ENCODE measurements at places on chromosomes 13 and 19.

DNA sequence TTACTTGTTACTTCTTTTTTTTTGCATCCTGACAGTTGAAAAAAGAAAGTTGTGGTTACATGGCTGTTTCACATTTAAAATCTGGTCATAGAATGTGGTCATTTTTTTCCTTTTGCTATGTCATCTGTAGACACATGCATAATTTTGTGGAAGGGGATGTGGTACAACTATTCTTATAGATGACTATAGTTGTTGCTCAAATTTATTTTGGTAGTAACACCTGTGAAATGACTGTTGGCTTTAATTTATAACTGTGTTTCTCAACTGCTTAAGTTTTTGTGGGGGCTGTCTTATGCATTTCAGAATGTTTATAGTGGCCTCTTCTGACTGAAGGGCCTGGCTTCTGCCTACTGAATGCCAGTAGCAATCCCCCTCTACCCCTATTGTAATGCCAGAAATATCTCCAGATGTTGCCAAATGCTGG is 130.5 kb downstream of the PAN3 start:
- H3K4me3 ChIP-seq: no peak overlapping the region
- no peaks in the 10 kb centered on the region for H3K4me1 ChIP-seq
- H3K36me3 ChIP-seq: peaks cover 56% of the 10 kb centered on the region
- no peak overlapping the region for H3K27ac ChIP-seq

- no peaks in the 10 kb centered on the region for H3K4me1 ChIP-seq
- no peaks in the 10 kb centered on the region for H3K27me3 ChIP-seq
- no peaks in the 10 kb centered on the region for H3K36me3 ChIP-seq
- no peak overlapping the region for H3K4me3 ChIP-seq
- peak; percentile 61 for DNase-seq
Measured at GRCh38 chr19:2507109-2507508, 31.2 kb downstream of the GADD45B start.

DNA sequence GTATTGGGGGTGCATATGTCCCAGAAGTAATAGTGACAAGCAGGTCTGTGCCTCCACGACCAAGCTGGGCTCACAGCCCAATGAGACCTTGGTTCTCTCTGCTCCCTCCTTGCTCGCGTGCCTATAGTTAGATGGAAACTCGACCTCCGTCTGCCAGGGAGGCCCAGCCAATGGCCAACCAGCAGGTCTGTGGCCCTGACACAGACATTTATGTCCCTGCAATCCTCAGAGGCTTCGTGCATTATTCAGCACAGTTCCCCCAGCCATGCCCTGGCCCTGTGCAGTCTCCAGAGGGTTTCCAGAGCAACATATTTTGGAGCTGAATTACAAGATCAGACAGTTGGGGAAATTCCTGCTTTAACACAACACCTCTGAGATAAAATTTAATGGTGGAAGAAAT is 105.1 kb downstream of the UQCRFS1 start:
- H3K4me3 ChIP-seq: no peak overlapping the region
- H3K27ac ChIP-seq: no peak overlapping the region
- no peaks in the 10 kb centered on the region for H3K4me1 ChIP-seq
- DNase-seq: no peak
- H3K36me3 ChIP-seq: no peaks in the 10 kb centered on the region
- no peaks in the 10 kb centered on the region for H3K27me3 ChIP-seq

DNA sequence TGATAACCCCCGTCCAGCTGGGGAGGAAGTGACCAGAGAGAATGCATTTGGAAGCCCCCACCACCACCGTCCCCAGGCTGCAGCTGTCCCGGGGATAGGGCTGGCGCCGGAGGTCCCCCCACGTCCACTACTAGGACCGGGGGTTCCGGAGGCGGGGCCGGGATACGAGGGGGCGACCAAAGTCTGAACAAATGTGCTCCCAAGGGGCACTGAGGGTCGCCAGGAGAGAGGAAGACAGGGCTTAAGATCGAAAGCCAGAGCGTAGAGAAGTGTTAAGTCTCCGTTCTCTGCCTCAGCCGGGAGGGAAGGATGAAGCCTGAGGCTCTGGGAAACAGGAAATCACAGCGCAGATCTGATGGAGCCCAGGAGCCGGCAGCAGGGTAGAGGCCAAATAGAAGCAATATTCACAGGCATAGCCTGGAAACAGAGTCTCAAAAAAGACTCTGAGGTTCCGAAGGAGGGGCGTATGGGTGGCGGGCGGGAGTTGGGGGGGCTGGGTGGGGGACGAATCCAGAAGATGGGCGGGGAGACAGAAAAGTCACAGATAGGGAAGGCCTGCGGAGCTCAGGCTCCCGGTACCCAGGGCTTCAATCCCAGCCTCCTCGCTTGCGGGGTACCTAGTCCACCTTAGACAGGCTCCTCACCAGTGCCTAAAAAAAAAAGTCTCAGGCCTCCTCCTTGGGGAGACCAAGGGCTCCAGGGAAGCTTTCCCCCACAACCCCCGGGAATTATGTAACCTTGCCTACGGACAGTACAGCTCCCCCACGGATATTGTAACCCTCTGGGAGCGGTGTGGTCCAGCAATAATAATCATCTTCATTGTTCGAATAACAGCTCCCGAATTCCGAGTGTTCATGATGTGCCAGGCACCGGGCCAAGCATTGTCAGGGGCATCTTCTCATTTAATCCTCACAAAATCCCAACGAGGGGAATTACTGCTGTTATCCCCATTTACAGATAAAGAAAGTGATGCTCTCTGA is 1.1 kb upstream of the ERF start:
- DNase-seq: no peak
- H3K4me3 ChIP-seq: peak overlapping the region; percentile 99
- peaks cover 36% of the 10 kb centered on the region for H3K4me1 ChIP-seq
- peak overlapping the region; percentile 97 for H3K27ac ChIP-seq
- H3K27me3 ChIP-seq: no peaks in the 10 kb centered on the region

DNA sequence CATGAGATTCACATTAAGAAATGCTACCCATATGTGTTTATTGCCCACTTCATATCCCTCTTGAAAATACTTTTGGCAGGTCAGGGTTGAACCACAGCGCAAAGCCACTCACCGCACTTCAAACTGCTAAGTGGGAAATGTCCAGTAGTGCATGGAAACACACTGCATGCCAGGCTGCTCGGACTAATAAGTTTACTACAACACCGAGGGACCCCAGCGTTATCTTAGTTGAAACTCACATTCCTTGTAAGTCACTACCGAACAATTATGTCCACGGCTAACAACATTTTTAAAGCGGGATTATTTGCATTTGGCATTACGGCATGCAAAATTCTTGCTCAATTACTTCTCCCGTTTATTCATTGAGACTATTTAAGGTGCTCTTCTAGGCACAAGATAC is 4.0 kb downstream of the BRD4 start:
- H3K4me3 ChIP-seq: no peak overlapping the region
- peaks cover 70% of the 10 kb centered on the region for H3K4me1 ChIP-seq
- H3K36me3 ChIP-seq: no peaks in the 10 kb centered on the region
- no peak for DNase-seq
- H3K27ac ChIP-seq: no peak overlapping the region
- H3K27me3 ChIP-seq: no peaks in the 10 kb centered on the region

DNA sequence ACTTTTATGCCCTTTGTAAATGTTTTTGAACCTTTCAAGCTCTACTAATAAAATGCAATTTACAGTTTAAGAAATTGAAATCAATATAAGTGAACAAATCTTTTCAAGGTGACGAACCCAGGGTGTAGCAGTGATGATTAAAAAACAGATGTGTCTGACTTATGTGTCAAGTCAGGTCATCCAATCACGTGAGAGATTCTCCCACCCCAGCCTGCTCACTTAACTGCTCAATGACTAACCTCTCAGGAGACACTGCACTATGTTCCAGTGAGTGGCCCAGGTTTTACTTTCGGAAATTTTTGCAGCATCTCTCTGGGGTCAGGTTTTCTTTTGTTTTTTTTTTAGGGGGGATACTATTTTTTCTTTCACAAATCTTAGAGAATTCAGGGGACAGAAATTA is 60.7 kb downstream of the ZNF429 start:
- H3K36me3 ChIP-seq: no peaks in the 10 kb centered on the region
- no peaks in the 10 kb centered on the region for H3K27me3 ChIP-seq
- no peak overlapping the region for H3K4me3 ChIP-seq
- H3K4me1 ChIP-seq: no peaks in the 10 kb centered on the region
- no peak for DNase-seq

- peaks cover 21% of the 10 kb centered on the region for H3K4me1 ChIP-seq
- peaks cover 26% of the 10 kb centered on the region for H3K36me3 ChIP-seq
- H3K27ac ChIP-seq: peak overlapping the region; percentile 86
- DNase-seq: no peak
Measured at GRCh38 chr19:1813192-1814182, 1.4 kb upstream of the ATP8B3 start.

DNA sequence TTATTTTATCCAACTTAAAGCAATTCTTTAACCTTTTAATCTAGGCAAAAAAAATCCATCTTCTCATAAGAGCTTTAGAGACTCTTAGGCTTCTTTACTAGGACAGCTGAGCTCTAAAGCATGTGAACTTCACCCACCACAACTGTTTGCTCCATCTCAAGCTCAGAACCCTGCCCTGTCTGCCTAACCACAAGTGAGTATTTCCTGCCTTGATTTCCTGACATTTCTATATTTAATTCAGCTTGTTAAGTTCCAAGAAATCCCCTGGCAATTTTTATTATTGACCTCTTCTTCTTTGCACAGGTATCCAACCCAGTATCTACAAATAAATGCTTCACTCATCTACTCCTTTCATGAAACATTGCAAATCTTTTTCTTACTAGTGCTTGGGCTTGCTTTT is 21.1 kb upstream of the CEACAM21 start:
- no peak overlapping the region for H3K4me3 ChIP-seq
- no peak for DNase-seq
- no peak overlapping the region for H3K27ac ChIP-seq
- H3K4me1 ChIP-seq: no peaks in the 10 kb centered on the region

GRCh38 chr13:24313439-24313838 is 4.1 kb downstream of the C1QTNF9 start:
- H3K4me1 ChIP-seq: no peaks in the 10 kb centered on the region
- DNase-seq: no peak
- no peaks in the 10 kb centered on the region for H3K36me3 ChIP-seq
- H3K4me3 ChIP-seq: no peak overlapping the region
- H3K27ac ChIP-seq: no peak overlapping the region

- peaks cover 8% of the 10 kb centered on the region for H3K4me1 ChIP-seq
- no peak overlapping the region for H3K4me3 ChIP-seq
- no peaks in the 10 kb centered on the region for H3K27me3 ChIP-seq
- peak overlapping the region; percentile 94 for H3K27ac ChIP-seq
Measured at GRCh38 chr19:49151267-49152118, 3.7 kb downstream of the HRC start.

DNA sequence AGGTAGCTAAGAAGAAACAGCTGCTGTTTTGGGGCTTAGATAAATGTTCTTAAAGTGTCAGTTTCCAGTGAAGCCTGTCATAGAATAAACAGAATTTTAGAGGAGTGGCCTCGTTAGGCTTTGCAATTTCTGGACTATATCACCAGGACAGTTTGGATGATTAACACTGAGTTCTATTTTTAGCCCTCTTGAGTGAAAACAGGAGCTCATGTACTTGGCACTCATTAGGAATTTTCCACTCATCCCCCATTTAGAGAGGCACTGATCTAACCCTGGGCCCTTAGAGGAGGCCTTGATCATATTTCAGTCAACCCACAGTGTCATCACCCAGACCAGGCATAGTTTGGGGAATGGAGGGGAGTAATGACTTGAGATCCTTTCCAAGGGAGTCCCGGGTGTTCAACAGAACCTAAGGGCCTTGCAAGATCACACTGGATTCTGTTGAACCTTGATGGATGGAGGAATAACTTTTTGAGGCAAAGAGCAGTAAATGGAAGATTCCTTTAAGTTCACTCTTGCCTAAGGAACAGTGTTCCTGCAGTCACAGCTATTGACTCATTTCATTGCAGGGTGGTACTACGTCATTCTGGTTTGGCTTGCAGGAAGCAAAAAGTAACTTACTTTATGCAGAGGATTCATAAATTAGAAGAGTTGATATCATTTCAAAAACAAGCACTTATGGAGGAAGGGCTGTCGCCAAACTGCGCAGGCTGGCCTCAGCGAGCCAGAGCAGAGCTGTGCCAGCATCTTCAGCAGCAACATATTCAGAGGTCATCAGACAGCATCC is 160.2 kb downstream of the SLC7A1 start:
- no peak overlapping the region for H3K4me3 ChIP-seq
- no peak for DNase-seq
- H3K27ac ChIP-seq: peak overlapping the region; percentile 72
- H3K4me1 ChIP-seq: peaks cover 21% of the 10 kb centered on the region

DNA sequence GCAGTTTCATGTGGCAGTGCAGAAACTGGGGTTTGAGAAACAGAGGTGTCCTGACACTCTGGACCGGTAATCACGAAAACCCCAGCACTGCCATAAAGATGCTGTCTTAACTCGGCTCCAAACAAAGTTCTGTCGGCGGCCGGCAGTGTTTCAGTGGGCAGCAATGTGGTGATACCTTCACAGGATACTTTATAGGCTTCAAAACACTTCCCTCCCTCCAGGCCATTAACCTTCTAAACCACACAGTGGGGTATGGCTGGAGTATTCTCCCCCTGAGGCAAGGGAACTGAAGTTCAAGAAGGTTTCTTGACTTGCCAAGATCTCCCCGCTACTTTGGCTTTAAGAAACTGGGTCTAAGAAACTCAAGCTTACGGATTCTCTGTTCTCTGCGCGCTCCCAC is 1.1 kb downstream of the RUBCNL start:
- peaks cover 33% of the 10 kb centered on the region for H3K4me1 ChIP-seq
- H3K27ac ChIP-seq: peak overlapping the region; percentile 86
- H3K36me3 ChIP-seq: no peaks in the 10 kb centered on the region
- H3K4me3 ChIP-seq: peak overlapping the region; percentile 62
- DNase-seq: no peak

DNA sequence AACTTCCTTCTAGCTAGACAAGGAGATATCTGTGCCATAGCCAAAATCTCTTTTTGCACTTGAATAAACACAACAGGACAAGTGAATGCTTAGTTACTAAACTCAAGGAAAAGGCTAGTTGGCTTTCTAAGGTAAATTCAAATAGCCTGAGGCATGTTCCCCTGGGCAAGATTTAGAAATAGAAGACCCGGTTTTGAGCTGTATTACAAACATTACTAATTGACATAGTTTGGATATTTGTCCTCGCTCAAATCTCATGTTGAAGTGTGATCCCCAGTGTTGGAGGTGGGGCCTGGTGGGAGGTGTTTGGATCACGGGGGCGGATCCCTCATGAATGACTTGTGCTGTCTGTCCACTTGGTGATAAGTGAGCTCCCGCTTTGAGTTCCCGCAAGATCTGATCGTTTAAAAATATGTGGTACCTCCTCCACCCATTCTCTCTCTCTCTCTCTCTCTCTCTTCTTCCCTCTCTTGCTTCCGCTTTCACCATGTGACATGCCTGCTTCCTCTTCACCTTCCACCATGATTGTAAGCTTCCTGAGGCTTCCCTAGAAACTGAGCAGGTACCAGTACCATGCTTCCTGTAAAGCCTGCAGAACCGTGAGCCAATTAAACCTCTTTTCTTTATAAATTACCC is 3.9 kb upstream of the KBTBD6 start:
- no peak for DNase-seq
- H3K36me3 ChIP-seq: no peaks in the 10 kb centered on the region
- H3K4me3 ChIP-seq: no peak overlapping the region
- no peaks in the 10 kb centered on the region for H3K27me3 ChIP-seq
- H3K4me1 ChIP-seq: peaks cover 12% of the 10 kb centered on the region
- H3K27ac ChIP-seq: no peak overlapping the region
